ENCODE measurements at places on chromosomes 16 and 17. TPM values are rescaled to one million over a fixed set of nuclear protein-coding genes. Genes with fewer than 3 reads are reported as not detected.

The KCNH6 gene
- not detected for total RNA-seq

The TNFRSF17 gene
- total RNA-seq, result not detected

The CEP20 gene
- total RNA-seq, result 16.5 TPM

DNA sequence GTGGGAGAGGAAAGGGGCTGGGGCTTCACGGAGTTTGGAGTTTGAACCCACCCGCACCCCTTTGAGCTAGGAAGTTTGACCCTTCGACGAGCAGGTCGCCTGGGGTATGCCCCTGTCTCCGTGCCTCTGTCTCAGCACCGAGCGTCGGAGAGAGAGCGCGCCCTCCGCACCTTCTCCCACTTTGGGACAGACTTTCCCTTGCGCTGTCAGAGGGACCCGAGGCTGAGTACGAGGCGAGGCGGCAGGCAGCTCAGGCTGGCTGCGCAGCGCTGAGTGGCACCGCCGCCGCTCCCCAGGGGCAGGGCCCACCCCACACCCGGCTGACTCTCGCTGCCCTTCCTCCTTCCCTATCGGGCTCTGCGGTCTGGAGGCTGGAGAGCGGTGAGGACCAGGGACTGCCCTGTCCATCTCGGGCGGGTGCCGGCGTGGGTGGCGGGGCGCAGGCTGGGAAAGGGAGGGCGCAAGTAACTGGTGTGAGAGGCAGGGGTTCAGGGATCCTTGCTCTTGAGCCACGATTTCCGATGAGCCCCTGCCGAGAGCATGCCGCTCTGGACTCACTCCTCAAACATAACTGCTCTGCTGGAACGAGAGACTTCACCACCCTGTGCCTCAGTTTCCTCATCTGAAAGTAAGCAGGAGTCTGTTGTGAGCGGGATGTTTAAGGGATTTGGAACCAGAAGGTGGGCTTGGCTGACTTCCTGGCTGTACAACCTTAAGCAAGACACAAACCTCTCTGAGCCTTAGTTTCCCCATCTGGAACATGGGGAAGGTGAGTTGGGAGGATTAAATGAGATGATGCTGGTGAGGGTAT lies 981 bp downstream of the BEAN1 start:
- no peak for DNase-seq
- no peaks in the 10 kb centered on the region for H3K4me1 ChIP-seq
- H3K36me3 ChIP-seq, result no peaks in the 10 kb centered on the region

The PABPN1L gene
- total RNA-seq, result not detected

DNA sequence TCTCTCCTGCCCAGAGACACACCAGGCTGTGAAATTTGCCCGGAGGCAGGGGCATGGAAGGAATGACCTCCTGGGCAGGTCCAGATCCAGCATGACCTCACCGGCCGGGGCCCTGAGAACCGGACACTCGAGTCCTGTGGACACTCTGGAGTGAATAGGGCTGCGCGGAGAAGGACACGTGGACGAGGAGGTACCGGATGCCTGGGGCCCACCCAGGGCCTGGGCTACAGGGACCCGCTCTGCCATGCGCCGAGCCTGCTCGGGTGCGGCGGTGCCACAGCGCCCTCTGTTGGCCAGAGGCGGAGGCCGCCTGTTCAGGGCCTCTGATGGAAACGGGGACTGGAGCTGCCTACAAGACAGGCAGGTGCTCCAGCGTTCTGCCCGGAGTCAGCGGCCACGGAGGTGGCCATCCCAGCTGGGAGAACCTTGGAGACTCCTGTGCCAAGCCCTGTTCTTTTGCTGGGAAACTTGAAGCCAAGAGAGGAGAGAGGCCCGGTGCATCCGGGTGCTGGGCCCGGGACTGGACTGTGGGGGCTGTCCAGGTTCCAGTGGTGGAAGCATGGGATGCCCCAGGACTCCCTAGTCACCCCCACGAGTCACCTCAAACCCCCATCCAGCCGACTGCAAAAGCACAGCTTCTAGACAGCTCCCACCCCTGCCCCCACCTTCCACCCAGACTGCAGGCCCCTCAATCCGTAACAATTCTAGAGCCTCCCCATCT lies 19.3 kb upstream of the NXPH3 start:
- H3K4me3 ChIP-seq, result no peak overlapping the region
- no peaks in the 10 kb centered on the region for H3K4me1 ChIP-seq
- no peak overlapping the region for H3K27ac ChIP-seq
- peak; percentile 78 for DNase-seq
- H3K36me3 ChIP-seq, result no peaks in the 10 kb centered on the region

- H3K36me3 ChIP-seq, result peaks cover 29% of the 10 kb centered on the region
- peak overlapping the region; percentile 87 for H3K27ac ChIP-seq
- H3K4me3 ChIP-seq, result peak overlapping the region; percentile 91
- H3K4me1 ChIP-seq, result peaks cover 5% of the 10 kb centered on the region
Observed at GRCh38 chr16:20740901-20741521, 607 bp downstream of the THUMPD1 start.

DNA sequence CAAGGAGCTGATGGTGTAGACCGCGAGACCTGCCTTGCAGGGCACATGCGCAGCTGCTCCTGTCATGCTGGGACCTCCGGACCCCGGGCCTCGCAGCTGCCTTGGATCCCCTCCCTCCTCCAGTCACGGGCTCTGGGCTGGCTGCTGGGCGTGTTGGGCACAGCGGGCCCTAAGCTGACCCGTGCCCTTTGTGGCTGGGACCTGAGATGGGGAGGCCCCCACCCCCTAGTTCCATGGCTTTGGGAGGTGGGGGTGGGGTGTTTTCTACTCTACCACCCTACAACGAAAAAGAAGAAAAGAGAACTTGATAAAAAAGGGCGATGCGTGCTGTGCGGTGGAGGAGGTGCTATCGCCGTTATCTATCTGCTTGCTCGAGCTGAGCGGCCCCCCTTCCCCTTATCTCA lies 14.5 kb downstream of the ZFPM1 start:
- DNase-seq, result no peak
- H3K27me3 ChIP-seq, result no peaks in the 10 kb centered on the region
- H3K4me1 ChIP-seq, result peaks cover 5% of the 10 kb centered on the region

The SPATA22 gene
- not detected for total RNA-seq

DNA sequence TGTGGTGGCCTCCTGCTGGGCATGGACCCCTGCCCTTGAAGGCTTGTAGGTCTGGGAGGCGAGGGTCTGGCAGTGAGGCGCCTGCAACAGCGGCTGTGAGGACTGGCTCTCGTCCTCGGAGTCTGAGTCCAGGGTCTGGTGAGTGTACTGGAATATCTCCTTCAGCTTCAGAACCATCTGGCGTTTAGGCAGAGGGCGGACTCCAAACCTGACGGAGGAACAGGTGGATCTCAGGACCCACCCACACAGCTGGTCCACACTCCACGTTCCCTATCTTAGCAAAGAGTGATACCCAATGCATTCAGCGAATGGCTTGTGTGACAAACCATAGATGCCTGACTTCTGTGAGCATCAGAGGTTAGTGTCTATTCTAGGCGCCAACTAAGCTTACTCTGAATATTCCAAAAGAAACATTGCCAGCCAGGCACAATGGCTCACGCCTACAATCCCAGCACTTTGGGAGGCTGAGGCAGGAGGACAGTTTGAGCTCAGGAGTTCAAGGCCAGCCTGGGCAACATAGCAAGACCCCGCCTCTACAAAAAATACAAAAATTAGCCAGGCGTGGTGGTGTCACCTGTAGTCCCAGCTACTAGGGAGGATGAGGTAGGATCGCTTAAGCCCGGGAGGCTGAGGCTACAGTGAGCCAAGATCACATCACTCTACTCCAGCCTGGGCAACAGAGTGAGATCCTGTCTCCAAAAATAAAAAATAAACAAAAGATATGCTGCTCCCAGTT lies 6.3 kb upstream of the NLRC3 start:
- DNase-seq, result no peak
- no peaks in the 10 kb centered on the region for H3K4me1 ChIP-seq

The OMG gene
- not detected for total RNA-seq

All from right lobe of liver (tissue), 6 donors.